ENCODE measurements at places on chromosomes 3 and 15.

- no peak for DNase-seq
These were observed 162.2 kb downstream of the LPP start for GRCh38 chr3:188316021-188316722.

GRCh38 chr3:129033633-129034321 is 26.8 kb upstream of the GP9 start:
- no peak for DNase-seq

DNA sequence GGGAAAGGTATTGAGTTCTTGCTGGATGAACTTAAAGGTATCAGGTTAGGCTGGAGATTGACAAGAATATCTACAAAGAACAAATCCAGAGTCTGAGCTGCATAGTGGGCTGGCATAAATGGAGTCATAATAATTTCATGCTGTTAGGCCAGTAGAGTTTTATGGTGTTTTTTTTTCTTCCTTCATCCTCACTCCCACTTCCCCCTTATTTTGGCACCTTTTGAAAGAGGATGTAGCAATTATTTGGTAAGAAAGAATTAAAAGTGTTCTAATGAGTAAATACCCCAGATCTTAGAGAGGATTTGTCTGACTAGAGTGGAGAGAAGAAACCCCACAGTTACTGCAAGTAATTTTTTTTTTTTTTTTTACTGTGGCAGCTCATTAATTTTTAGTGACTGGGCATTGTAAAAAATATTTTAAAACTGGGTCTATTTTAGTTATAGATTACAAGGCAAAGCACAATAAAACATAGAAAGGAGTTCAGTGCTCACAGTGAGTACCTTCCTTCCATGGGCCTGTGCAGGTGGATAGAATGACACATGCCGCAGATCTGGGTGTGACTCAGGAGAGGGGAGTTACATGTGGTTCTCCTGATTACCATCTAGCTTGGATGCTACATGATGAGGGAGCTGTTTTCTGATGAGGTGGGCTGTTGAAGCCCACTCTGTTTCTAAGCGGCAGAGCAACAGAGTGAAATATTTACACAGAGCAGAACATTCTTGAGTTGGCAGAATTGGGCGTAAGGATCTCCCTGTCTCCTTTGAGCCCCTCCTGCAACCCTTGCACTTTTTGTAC is 5.3 kb downstream of the EDEM1 start:
- no peak for DNase-seq

GRCh38 chr3:115680803-115681345 is 57.6 kb downstream of the GAP43 start:
- DNase-seq: no peak

DNA sequence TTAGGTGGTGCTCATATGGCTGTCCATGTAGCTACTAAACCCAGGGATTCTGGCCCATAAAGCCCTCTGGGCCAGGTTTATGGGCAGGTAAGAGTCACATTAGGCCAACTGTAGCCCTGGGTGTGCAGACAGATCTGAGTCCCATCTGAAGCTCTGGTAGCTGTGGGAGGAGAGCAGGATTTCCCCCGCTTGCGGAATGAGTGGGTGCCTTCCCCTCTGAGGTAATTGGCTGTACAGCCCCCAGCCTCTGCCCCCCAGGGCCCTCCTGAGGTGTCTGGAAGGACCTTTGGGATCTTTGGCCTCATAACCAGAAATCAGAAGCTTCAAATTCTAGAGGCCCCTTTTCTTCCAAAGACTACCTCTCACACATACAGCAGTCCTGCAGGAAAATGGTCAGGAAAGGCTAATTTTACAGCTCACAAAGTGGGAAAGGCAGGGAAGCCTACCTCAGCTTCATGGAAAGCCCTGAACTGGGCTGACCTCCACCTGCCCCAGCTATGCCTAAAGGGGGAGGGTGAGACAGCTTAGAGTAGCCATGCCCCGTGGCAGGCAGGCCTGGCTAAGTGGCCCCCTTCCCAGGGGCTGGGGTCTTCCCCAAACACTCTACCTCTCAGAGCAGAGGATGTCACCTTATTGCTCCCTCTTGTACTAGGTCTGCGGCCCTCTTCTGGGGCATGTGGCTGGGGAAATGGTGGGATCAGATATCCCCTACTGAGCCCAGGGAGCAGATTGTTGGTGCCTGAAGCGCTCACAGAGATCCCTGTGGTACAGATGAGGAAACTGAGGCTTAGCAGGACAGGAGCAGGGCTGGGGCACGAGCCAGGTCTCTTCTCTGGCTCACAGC is 16.8 kb downstream of the HEMK1 start:
- DNase-seq: no peak

Measured in CD4-positive, alpha-beta T cell treated with Interleukin-4 for 1 hour (primary cell).